ENCODE measurements at places on chromosomes 16 and 17. TPM values are rescaled to one million over a fixed set of nuclear protein-coding genes. Genes with fewer than 3 reads are reported as not detected.

Gene RAB26
- 0.48 TPM for total RNA-seq

Gene HID1
- total RNA-seq: 8.9 TPM

Gene SHISA9
- total RNA-seq: 2.9 TPM

Gene UTS2R
- total RNA-seq: 0.48 TPM

Gene CTNS
- total RNA-seq: 12.0 TPM

Gene RNF213
- total RNA-seq: 54.4 TPM
